ENCODE measurements at places on chromosomes 12 and 14. TPM values are rescaled to one million over a fixed set of nuclear protein-coding genes. Genes with fewer than 3 reads are reported as not detected.

Gene C12orf54
- not detected for total RNA-seq

Gene SYCP3
- total RNA-seq, result 0.13 TPM

Gene SMIM41
- not detected for total RNA-seq

Gene SDS
- 0.18 TPM for total RNA-seq

Gene DYRK4
- 41.5 TPM for total RNA-seq

Gene CRY1
- total RNA-seq, result 34.4 TPM

DNA sequence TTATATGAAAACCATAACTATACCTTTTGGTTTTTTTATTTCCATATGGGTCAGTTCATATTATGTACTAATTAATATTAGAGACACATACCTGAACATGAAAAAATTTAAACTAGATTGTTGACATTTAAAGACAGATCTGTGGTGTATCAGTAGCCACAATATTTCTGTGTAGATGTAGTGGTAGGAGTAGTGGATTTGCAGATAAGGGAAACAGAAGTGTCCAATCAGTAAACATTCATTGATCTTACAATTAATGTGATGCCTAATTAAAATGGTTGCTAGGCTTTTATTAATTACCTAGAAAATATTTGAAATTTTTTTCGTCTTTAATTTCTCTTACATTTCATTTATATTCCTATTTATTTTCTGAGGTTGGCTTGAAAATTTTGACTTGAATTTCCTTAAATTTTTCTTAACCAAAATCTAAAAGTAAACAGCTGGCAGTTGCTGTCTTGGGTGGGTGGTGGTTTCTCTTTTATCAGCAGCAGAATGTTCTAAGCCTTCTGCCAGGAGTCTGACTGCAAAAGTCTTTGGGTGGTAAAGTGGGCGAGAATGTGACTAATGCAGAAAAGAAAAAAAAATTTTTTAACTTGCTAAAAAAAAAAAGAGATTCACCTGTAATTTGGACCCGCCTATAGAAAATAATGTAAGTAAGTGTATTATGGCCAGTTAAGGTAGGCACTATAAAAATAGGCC, 2.4 kb downstream of the FGFR1OP2 start:
- DNase-seq, result peak; percentile 23

- DNase-seq, result no peak
Observed at GRCh38 chr14:89881839-89882238, 72.7 kb downstream of the EFCAB11 start.

DNA sequence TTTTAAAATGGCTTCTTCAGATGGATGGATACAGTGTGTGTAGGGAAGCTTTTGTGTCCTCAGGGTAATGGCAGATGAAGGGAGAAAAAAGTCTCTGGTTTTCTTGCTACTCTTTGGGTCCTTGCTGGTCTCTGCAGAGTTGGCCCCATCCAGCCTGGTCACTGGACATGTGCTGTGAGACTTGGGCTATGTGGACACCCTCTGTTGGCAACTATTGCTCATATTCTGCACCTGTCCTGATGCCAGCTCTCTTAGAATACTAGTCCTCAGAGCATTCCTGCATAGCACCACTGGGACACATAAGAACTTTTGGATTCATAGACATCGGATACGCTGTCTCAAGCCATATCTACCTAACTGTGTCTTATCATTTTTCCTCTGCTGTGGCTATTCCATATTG, 20.0 kb downstream of the NAV3 start:
- no peak for DNase-seq

- DNase-seq, result no peak
Observed at GRCh38 chr12:5026342-5026938, 17.2 kb upstream of the KCNA5 start.

DNA sequence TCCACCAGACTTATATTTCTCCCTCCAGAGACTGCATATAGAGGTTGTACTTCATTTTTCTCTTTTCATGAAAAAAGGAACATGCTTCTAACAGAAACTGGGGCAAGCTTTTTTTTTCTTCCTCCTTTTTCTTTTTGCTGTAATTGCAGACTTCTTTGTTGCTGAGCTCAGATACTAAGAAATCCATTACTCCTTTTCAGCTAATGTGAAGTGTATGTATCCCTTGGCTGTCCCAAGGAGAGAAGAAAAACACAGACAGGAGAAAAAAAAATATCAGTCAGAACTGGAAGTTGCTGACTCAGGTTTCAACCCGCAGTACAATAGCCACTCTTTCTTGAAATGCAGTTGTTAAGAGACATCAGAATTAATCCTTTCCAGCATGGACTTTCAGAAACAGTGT, 1248.4 kb downstream of the LRFN5 start:
- no peak for DNase-seq
